ENCODE measurements at places on chromosomes 5 and 9.

DNA sequence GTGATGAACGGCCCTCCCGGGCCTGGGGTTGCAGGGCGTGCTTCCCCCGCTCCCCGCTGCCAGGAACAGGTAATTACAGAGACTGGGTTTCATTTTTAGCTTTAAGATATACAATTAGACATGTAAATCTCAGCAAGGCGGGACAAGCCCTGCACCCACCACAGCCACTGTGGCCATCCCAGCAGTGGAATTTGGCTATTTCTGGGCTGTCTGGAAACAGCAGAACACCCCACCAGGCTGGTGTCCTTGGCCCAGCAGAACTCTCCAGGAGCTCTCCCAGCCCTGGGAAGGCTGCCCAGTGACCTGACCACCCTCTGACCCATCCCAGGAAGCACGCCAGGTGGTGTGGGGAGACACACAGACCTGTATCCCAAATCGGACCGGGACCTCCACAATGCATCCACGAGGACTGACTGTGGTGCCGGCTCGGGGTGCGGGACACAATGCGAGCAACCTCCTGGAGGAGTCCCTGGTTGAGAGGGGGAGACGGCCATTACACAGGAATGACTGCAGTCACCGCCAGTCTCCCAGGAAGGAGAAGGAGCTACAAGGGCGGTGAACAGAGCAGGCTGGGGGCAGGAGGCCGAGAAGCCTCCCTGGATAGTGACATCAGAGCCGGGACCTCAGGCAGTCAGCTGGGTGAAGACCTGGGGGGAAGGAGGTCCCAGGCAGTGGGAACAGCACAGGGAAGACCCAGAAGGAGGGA, 17.3 kb downstream of the EEIG1 start:
- no peak for DNase-seq

DNA sequence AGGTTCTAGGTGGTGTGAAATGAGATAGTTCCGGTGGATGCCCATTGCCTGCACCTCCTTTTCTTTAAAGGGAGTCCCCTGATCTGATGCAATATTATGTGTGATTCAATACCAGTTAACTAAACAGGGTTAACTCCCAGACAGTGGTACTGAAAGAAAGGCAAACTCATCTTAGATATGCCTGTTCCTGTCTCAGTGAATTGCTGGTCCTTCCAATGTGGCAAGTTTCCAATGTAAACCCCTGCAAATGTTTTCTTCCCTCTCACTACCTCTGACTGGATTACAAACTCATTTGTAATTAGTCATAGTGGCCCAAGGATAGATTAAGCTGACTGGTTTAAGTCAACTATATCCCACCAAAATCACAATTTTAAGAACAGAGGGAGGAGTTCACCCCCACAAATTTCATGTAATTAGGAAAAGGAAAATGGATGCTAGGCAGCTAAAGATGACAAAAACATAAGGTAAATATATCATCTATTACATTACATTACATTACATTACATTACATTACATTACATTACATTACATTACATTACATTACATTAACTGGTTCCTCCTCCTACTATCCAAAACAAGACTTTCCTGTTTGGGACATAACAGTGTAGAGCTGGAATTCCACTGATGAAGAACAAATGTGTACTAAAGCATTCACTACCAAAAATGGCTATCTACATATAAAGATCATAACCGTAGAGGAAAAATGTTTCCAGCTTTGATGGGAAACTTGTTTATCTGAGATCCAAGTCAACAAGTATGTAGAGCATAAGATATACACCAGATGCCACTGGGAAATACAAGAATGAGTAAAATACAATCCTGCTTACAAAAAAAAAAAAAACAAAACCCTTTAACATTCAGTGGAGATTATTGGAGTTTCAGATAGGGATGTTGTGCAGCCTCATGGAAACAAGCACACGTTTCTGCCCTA, 121.5 kb upstream of the SNX2 start:
- DNase-seq, result no peak

DNA sequence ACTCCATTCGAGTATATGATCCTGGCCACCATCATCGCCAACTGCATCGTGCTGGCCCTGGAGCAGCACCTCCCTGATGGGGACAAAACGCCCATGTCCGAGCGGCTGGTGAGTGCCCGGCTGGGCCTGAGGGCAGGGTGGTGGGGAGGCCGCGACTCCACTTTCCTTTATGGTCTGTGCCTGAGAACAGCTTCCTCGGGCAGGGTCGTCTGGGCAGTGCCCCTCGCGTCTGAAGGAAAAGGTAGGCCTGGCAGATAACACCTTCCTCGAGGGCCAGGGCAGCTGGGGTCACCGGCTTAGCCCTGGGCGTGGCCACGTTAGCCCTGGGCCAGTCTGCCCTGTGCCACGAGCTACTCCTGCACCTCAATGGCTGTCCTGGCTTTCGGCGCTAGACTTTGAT, 1.5 kb downstream of the CACNA1B start:
- DNase-seq, result peak; percentile 59

GRCh38 chr9:114112325-114112724, 13.2 kb upstream of the KIF12 start:
- no peak for DNase-seq

DNA sequence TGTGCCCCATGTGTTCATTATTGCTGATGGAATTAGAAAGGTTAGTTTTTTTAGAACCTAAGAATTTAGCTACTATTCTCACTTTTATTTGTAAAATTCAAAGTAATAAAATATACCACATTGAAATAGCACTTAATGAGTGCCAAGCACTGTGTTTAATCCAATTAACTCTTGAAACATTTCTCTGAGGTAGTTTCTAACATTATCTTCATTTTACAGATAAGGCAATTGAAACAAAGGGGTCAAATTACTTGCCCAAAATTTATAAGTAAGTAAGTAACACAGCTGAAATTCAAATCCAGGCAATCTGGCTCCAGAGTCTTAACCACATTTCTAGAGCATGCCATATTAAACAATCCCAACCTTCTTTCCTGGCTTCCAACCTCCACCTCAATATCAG, 84.2 kb downstream of the MLLT3 start:
- DNase-seq, result no peak

DNA sequence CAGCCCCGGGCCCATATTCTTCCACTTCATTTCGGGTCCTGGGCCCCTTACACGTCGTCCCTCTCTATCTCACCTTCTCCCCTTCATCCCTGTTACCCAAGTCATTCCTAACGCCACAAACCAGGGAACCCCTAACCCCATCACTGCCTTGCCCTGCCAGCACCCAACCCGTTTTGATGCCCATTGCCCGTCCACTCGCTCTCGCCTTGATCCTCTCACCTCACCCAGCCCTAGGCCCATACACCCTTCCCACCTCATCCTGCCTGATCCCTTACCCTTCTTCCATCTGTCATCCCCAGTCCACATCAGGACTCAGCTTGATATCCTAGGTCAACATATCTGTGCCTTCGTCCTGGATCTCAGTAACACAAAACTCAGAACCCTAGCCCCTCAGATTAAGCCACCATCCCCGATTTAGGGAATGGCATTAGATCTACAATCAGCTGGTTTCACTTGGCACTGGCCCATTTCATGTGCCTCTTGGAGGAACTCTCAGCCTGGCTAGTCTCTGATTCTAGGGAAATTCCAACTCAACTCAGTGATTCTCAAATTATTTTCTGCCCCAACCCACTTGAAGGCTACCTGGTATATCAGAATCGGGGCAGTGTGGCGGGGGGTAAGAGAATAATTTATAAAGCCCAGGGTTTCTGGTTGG, 489 bp downstream of the CHMP5 start:
- DNase-seq, result no peak

DNA sequence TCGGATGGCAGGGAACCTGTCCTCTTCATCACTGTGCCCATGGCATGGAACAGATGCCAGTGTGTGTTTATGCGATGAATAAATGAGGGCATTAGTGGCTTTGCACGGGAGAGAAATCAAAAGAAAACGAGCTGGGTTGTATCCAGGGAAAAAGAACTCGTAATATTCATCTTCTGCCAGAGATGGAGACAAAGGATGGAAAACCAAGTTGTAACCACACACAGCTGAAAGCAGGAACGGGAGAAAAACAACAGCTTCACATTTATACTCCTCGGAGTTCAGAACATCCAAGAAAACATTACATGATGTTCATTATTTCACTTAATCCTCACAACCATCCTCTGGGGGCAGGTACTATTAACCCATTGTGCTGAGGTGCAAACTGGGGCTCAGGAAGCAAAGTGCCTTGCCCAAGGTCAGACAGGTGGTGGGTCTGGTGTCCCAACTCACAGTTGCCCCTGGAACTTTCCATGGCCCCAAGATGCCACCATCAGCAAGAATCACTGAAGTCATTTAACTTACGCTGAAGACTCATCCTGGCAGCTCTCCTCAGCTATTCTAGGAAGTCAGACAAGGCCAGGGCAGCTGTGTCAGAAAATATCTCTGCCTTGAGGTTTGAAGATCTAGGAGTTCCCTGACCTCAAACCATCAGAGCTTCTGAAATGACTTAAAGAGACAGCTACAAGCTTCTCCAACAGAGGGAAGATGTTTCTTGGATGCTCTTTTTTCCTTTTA, 250.4 kb downstream of the NSG2 start:
- no peak for DNase-seq

DNA sequence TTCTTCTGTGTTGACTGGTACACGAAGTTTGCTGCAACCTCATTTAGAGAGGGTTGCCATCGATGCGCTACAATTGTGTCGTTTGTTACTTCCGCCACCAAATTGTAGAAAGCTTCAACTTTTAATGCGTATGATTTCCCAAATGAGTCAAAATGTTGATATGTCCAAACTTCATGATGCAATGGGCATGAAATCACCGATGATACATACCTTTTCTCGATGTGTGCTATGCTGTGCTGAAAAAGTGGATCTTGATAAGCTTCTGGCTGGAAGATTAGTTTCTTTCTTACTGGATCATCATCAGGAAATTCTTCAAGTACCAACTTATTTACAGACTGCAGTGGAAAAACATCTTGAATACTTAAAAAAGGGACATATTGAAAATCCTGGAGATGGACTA, 65.7 kb downstream of the TMEM38B start:
- no peak for DNase-seq

DNA sequence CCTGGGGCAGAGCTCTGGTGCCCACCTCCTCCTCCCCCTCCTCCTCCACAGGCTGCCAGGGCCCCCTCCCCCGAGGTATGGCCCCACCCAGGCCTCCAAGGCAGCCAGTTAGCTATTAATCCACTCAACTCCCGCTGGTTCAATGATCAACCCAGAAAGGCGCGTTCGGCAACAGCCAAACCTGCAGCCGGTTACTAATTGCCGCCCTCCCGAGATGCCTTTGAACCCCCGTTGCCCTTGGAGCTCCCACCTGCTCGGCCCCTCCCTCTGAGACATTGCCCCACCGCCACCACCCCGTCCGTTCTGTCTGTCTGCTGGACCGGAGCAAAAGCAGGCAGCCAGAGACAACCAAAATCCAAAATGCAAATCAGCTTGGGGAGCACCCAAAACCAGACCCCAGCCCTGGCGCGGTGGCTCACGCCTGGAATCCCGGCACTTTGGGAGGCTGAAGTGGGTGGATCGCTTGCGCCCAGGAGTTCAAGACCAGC, 25.8 kb downstream of the NOTCH1 start:
- DNase-seq, result no peak

DNA sequence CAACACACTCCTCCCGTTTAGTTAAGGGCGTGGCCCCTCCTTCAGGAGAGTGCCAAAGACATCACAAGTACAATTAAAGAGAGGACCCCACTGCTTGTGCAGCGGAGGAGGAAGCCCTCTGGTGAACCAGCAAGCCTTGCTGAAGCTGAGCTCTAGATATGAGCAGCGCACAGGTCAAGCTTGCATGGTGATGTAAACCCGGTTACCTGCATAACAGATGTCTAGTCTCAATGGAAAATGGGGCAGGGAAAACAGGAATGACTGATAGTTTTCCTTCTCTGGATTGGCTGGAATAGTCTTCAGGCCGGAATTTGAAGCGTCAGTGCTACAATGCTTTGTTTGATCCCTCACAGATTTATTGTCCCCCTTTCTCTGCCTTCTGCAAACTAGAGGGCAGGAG, 66.2 kb downstream of the MROH2B start:
- DNase-seq, result no peak

DNA sequence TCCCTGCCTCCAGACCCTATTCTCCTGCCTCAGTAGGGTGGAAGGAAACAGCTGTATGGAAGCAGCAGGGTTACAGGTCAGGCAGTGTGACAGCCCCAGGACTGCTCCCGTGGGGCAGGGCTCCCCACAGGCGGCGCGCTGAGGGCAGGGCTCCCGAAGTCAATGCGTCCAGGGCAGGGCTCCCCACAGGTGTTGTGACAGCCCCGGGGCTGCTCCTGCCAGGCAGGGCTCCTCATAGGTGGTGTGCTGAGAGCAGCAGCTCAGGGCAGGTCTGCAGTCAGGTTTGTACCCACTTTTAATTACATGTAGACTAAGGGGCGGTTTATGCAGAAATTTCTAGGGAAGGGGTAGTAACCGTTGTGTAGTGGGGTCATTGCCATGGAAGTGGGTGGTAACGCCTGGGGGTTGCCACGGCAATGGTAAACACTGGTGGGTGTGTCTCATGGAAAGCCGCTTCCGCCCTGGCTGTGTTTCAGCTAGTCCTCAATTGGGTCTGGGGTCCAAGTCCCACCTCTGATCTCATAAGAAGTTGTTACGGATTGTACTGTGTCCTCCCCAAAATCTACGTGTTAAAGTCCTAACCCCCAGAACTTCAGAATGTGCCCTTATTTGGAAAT, 16.7 kb upstream of the TERT start:
- DNase-seq, result peak; percentile 4

DNA sequence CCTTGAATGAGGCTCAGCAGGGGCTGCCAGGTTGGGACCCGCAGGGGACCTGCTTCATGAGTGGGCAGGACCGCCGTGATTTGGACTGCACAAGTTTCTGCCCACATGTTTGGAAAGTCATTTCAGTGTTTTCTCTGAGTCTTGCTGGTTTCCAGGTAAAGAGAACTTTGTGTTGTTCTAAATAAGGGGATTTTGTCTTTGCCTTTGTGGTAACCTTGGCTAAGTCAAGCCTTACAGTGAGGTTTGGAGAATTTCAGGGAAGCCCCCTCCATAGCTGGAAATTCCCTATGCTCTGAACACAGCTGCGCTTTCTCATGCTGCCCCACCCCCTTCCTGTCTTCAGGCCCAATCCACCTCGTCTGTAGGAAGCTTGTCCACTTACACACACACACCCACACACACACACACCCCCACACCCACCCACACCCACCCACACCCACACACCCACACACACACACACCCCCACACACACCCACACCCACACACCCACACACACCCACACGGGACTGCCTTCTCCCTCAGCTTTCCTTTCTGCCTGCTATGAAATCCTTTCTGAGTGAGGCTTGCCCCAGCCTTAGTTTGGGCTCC, 270.1 kb downstream of the HSPA4 start:
- no peak for DNase-seq

DNA sequence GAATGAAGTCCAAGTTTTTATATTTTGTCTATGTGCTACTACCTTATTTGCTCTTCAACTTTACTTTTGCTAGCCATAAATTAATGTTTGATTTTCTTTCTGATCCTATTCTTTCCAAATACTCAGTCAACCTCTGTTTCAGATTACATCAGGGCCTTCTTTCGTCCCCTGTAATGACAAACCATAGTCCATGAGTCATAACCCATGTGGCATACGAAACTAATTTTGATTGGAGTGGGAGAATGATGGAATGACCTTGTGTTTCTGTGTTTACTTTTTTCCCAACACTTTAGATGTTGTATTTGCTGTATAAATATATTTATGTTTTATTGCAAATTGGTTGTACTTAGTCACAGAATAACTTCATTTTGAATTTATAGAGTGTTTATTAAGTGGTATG, 1043.1 kb downstream of the DTWD2 start:
- DNase-seq, result no peak

- DNase-seq, result peak; percentile 19
Observed at GRCh38 chr5:31711363-31711762, 72.4 kb downstream of the PDZD2 start.

All from WERI-Rb-1 (cell line).